ENCODE measurements at places on chromosomes 3 and 15. TPM values are rescaled to one million over a fixed set of nuclear protein-coding genes. Genes with fewer than 3 reads are reported as not detected.

Gene SCN11A
- total RNA-seq: not detected

Gene HCLS1
- total RNA-seq: 280 TPM

Gene CCRL2
- 11.2 TPM for total RNA-seq

Gene ARGFX
- total RNA-seq: not detected

GRCh38 chr3:122858373-122858772, 63.5 kb downstream of the SLC49A4 start:
- H3K27ac ChIP-seq: no peak overlapping the region
- H3K4me3 ChIP-seq: no peak overlapping the region
- no peaks in the 10 kb centered on the region for H3K36me3 ChIP-seq

- H3K4me3 ChIP-seq: no peak overlapping the region
- H3K4me1 ChIP-seq: peaks cover 6% of the 10 kb centered on the region
- H3K27me3 ChIP-seq: no peaks in the 10 kb centered on the region
- H3K36me3 ChIP-seq: no peaks in the 10 kb centered on the region
Observed at GRCh38 chr3:114709102-114709501, 415.3 kb downstream of the TIGIT start.

DNA sequence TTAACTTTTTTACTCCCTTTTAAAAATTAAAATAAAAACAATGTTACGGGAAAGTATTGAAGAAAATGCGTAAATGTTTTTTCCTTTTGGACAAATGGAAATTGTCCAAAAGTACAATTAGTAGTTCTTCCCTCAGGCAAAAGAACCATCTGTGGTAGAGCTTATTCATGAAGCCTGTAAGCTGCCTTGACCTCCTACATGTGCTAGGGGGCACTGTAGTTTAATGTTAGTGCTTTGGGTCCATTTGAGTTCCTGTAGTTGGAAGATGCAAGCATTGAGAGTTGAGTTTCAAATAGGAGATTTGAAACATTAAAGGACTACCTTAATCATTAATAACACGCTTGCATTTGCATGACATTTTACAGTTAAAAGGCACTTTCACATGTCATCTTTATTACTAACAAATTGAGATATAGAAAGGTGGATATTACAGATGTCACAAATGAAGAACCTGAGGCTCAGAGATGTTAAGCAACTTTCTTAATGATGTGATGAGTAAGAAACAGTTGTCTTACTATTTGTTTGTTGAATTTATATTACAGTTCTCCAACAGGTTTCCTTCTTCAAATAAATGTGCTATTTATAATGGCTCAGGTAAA, 1.8 kb upstream of the ZNF385D start:
- H3K4me1 ChIP-seq: no peaks in the 10 kb centered on the region
- H3K4me3 ChIP-seq: no peak overlapping the region
- H3K27ac ChIP-seq: no peak overlapping the region

GRCh38 chr3:170419557-170420087, 954 bp downstream of the CLDN11 start:
- DNase-seq: no peak
- peaks cover 12% of the 10 kb centered on the region for H3K4me1 ChIP-seq
- peaks cover 2% of the 10 kb centered on the region for H3K36me3 ChIP-seq
- no peak overlapping the region for H3K4me3 ChIP-seq
- peaks cover 42% of the 10 kb centered on the region for H3K27me3 ChIP-seq
